ENCODE measurements at places on chromosomes 4 and X.

DNA sequence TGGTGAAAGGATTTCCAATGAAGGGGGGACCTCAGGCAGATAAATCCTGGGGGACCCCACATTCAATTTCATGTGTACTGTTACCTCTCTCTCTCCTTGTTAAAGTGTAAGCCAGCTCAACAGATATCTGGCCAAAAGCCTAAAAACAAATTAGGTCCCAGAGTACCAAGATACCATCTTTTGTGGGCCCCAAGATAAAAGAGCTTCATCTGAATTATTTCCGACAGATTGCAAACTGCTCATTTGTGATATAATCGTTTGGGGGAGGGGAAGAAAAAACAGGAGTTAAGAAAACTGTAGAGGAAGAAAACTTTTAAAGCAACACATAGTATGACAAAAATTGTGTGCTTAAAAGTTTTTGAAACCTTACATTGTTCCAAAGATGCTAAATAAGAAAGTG, 33.6 kb downstream of the GRIA3 start:
- DNase-seq = no peak

- DNase-seq = no peak
Measured at GRCh38 chr4:113419631-113420030, 341.9 kb downstream of the CAMK2D start.

- no peak for DNase-seq
Measured at GRCh38 chrX:44891642-44892041, 18.7 kb downstream of the KDM6A start.

DNA sequence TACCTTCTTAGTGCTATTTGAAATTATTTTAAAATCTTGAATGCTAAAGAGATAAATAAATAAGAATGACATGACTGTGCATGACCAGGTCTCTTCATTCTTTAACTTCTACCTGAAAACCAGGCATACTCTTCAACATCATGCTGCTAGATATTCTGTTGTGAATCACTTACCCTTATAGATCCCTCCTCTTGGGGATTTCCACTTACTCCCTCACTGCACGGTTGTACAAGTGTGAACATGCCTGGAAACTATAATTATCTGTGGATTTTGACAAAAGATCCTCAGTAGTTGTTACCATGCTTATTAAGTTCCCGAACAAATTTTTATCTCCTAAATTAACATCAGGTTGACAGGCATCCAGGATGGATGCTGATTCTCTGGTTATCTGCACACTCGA, 54.3 kb downstream of the ADGRL3 start:
- DNase-seq = no peak

- DNase-seq = no peak
Measured at GRCh38 chr4:83362492-83363329, 28.1 kb upstream of the HPSE start.

DNA sequence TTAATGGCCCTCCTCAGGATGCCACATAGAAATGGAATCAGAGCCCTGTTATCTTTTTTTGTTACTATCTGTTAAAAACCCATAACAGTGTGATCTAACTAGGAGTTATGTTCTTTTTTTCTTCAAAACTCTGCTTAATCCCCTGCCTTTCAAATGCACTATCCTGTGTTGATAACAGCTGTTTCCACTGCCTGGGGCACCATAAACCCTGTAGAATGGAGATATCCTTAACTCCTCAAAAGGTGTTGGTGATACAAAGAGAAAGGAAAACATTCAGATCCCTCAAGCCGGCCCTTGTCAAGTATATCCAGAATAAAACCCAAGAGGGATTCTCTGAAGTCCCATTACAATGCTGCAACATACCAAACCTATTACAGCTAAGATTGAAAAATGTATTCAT, 108.6 kb downstream of the ACTRT1 start:
- no peak for DNase-seq

- DNase-seq = no peak
Measured at GRCh38 chrX:71514367-71515037, 18.4 kb upstream of the OGT start.

GRCh38 chrX:111361751-111362150, 50.2 kb downstream of the DCX start:
- DNase-seq = no peak

- DNase-seq = no peak
Measured at GRCh38 chr4:177177541-177178081, 132.1 kb upstream of the NEIL3 start.

GRCh38 chr4:136302566-136302965, 1229.7 kb downstream of the PCDH18 start:
- no peak for DNase-seq

DNA sequence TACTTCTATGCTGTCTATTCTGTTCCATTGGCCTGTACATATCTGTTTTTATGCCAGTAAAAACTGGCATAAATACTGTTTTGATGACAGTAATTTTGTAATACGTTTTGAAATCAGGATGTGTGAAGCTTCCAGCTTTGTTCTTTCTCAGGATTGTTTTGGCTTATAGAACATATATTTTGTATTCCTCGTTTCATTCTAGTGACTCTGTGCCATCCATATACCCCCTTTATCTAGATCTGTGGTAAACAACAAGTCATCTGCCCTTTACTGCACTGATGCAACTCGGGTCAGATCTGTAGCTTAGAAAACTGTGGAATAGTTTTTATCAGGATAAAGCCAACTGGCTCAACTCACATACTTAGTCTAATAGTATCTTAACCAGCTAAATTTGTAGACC, 233.7 kb downstream of the PRDM5 start:
- DNase-seq = no peak

DNA sequence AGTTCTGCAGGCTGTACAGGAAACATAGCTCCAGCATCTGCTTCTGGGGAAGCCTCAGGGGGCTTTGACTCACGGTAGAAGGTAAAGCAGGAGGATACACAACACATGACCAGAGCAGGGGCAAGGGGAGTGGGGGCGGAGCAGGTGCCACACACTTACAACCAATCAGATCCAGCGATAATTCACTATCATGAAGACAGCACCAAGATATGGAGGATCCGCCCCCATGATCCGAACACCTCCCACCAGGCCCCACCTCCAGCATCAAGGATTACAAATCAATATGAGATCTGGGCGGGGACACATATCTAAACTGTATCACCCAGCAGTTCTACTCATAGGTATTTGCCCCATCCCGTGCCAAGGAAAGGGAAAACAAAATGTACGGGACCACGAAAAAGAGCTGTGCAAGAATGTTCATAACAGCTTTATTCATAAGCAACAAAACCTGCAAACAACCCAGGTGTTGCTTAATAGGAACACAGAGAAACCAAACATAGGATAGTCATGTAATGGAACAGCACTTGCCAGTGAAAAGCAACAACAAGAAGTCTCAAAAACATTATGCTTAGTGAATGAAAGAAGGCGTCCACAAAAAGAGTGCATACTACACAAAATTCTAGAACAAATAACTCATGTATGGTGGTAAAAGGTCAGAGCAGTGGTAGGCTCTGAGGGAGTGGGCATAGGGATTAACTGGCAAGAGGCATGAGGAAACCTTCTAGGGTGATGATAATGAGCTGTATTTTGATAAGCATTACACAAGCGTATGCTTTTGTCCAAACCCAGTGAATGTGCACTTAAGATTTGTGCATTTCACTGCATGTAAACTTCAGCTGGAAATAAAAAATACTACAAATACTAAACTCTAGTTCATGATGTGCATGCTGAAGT, 130.9 kb upstream of the FAM9B start:
- DNase-seq = no peak

GRCh38 chr4:56048702-56049431, 100.1 kb downstream of the CEP135 start:
- DNase-seq = no peak

- no peak for DNase-seq
Measured at GRCh38 chrX:110241816-110242215, 76.1 kb downstream of the AMMECR1 start.

DNA sequence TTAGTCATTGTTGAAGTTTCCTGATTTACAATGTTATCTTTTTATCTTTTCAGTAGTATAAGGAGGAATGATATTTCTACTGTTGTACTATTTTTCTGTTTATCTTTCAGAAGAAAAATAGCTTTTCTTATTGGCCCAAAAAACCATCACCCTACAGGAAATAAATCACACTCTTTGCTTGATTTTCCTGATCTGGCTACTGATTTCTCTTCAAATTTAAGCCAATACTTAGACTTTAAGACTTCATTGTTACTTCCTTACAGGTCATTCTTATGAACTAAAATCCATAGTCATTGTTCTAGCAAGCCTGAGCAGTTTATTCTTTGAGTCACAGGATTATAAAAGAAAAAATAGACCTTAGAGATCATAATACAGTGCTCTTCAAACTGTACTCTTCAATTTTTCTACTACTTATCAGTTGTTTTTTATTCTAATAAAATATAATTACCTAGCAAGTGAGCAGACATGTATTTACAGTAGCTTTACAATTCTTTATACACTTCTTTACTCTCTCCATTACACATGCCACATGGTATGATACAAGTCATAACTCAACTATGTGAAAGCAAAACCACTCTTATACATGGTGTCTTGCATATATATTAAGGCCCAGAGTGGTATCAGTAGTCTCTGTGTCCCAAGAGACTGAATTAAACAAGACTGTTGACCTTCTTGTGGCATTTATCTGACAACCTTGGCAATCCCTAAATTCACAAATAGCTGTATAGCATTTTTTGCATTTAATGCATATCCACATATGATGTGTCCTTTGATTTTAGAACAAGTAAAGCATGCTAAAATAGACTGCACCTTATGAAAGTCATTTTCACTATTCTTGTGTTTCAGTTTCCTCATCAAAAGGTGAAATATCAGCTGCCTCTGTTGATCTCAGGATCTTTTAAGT, 47.9 kb downstream of the TET2 start:
- no peak for DNase-seq

GRCh38 chr4:108878806-108879205, 116.0 kb upstream of the ETNPPL start:
- DNase-seq = no peak

- DNase-seq = no peak
Measured at GRCh38 chr4:39712819-39713607, 15.1 kb downstream of the UBE2K start.

- no peak for DNase-seq
Measured at GRCh38 chrX:103839404-103839803, 7.3 kb upstream of the RAB9B start.

GRCh38 chr4:2243681-2244380, 1.9 kb upstream of the HAUS3 start:
- DNase-seq = no peak

DNA sequence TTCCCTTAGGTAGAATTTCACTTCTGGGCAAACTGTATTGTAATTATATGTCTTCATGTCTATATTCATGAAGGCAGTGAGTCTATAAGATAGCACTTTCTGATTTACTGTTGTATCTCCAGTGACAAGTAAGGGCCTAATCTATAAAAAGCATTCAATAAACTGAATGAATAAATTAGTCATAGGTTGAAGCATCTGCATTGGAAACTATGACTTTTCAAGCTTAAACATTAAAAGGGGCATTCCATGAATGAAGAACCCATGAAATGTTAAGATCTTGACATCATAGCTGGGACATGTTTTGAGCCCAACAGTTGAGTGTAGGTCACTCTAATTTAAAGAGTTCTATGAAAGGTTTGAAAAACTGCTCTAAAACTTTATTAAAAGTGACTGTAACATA, 159.3 kb upstream of the LCORL start:
- no peak for DNase-seq

DNA sequence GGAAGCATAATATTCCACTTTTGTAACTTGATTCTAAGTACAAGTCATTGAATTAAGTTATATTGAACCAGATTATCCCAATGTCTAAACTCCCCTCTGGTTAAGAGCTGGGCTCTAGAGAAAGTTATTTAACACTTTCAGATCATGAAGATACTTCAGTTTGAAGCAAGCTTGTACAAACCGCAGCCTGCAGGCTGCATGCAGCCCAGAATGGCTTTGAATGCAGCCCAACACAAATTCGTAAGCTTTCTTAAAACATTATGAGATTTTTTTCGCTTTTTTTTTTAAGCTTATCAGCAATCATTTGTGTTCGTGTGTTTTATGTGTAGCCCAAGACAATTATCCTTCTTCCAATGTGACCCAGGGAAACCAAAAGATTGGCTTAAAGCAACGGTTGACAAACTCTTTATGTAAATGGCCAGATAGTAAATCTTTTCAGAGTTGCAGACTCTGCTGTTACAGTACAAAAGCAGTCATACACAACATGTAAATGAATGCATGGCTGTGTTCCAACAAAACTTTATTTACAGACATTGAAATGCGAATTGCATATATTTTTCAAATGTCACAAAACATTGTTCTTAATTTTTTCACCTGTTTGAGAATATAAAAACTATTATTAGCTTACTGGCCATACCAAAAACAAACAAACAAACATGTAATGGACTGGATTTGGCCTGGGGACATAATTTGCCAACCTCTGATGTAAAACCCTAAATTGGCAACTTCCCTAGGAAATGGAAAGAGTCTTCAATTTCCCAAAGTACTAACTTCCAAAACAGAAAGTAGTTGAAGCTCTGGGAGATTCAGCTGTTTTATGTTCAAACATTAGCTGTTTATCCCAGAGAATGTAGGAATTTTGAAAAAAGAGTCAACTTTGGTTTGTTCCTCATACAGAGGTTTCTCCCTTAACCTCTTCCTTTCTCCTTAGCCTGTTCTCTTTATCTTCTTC, 201.1 kb upstream of the MBNL3 start:
- DNase-seq = no peak

GRCh38 chr4:26086621-26087441, 172.8 kb downstream of the SMIM20 start:
- no peak for DNase-seq

GRCh38 chrX:43958529-43958928, 14.7 kb downstream of the NDP start:
- no peak for DNase-seq

GRCh38 chr4:106266201-106266600, 49.8 kb downstream of the TBCK start:
- no peak for DNase-seq

DNA sequence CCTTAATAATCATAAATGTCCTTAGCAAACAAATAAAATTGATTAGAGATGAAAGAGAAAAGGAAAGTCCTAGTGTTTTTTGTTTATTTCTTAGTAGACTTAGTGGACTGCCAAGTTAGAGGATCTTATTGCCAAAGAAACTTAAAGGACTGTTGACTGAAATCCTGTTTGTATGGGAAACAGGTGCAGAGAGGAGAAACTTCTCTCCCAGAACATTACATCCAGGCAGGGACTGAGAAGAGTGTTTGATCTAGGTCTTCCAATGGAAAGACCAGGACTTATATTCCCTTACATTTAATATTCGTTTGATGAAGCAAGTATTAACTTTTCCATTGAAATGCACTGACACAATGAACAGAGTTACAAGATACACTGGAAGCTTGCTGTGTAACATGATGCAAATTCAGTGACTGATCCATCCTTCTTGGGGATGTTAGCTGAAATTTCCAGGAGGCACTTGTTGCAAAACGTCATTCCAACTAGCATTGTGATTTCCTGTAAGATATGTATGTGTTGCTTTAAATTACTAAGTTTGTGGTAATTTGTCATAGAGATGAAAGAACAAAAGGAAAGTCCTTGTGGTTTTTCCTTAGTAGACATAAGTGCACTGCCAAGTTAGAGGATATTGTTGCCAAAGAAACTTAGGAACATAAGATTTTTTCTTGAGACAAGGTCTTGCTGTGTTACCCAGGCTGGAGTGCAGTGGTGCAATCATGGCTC, 505.6 kb downstream of the STIM2 start:
- no peak for DNase-seq

All from stimulated activated CD8-positive, alpha-beta memory T cell treated with anti-CD3 and anti-CD28 coated beads, Interleukin-15, amount 100 ng/mL, for 24 hours (primary cell).